CD8-positive, alpha-beta T cell (primary cell): ENCODE measurements at places on chromosomes 11 and 22.

GRCh38 chr11:62456630-62457029, 37.8 kb downstream of the SCGB1A1 start:
- DNase-seq, result no peak

DNA sequence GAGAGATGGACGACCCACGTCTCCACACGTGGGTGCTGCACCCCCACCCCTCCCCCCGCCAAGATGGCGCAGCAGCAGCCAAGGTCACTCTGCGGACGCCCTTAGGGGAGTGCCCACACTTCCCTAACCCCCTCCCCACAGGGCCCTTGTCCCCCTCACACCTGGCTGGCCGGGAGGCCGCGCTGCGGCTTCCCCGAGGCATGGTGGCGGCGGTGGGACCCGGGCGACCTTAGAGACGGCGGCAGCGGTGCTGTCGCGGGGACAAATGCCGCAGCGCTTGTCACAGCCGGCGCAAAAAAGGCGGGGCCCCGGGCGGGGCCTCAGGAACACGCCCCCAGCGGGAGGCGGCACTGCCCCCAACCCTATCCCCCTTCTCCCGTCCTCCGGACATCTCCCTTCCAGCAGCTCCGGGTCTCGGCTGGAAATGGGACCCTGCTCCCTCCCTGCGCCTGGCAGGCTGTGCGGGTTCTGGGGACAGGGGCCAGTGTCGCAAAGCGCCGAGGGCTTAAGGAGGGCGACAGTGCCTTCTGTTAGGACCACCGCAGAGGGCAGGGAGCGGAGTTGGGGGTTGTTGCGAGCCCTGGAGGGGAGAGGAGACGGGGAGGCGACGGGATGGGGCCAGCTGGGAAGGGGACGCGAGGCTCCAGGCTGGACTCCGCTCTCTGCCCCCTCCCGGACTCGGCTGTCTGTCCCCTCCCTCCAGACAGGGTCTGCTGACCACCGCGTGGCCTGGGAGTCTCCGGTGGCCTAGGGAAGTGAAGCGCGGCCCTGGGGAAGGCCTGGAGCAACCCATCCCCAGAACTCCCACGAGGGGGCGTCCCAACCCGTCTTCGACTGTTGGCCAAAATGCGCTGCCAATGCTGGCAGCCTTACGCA, at the start of gene CHCHD10:
TSS of gene CHCHD10 (minus strand) at position 300 of the 876 bp plus-strand sequence. CDS start at position 202, 98 bp downstream.
- peak; percentile 68 for DNase-seq

DNA sequence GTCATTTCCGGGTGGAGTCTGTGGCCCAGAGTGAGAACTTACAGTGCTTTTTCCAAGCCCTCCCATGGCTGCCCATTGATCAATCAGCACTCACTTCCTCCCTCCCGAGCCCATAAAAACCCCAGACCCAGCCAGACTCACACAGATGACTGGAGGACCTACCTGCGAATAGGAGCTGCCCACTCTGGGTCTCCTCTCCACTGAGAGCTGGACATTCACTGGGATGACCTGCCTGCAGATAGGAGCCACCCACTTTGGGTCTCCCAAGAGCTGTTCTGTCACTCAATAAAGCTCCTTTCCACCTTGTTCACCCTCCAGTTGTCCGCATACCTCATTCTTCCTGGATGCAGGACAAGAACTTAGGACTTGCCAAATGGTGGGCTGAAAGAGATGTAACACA, 56.0 kb upstream of the B3GNT6 start:
- DNase-seq, result no peak

GRCh38 chr11:114354076-114354475, 46.2 kb downstream of the C11orf71 start:
- DNase-seq, result no peak

GRCh38 chr22:42758931-42759629, 38.4 kb upstream of the A4GALT start:
- no peak for DNase-seq

- DNase-seq, result no peak
These were observed 108.9 kb upstream of the NCAM1 start for GRCh38 chr11:112852143-112852866.

- no peak for DNase-seq
These were observed 51.9 kb upstream of the MN1 start for GRCh38 chr22:27853424-27853823.

DNA sequence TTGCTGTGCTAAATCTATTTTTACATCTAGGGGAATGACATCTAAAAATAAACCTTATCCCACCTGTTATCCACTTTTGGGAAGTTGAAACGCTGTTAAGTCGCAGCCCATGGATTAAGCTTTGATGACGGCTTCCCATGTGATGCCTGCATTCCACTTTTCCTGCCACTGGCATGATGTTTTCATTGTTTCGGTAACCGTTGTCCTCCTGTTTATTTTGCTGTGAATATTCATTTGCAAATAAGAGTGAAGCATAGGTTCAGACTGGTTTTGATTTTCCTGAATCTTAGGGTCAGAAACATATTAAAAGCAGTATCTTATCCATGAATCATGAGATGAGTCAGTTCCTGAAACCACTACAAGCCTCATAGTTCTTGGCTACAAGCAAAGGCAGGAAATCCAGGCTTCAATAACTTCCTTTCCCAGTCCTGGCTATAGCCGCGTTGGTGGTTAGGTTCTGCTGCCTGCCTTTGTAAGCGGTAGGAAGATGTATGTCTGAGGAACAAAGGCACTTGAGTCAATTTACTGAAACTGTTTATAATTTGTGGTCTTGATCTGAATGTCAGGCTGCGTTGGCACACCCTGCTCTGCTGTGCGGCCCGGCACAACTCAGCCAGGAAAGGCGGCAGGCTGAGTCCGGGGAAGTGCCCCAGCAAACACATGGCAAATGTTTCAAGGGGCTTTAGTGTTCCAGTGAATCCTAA, 19.4 kb downstream of the TEAD1 start:
- no peak for DNase-seq

- no peak for DNase-seq
These were observed 123.9 kb downstream of the VPREB1 start for GRCh38 chr22:22368516-22368915.

- no peak for DNase-seq
These were observed 444.2 kb downstream of the CNTN5 start for GRCh38 chr11:99464985-99465384.

GRCh38 chr22:25844601-25845000, 102.6 kb downstream of the MYO18B start:
- DNase-seq, result no peak

DNA sequence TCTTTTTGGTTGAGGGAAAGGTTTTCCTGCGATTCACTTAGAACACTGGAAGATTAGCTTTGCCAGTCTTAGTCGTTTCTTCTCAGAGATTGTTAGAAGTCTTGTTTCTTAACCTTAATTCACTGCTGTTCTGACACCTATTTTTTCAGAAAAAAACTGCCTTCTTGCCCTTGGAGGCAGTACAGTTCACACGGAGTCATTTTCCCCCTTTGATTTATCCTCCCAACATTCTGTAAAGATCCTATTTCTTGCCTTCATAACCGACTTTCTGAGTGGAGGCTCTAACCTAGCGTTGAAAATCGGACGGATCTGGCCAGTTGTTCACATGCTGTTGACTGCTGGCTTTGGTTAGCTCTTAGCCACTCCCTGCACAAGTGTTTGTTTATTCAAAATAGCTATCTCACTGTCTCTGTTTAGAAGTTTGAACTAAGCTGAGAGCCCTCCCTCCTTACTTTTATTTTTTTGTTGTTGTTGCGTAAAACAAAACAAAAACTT, 737 bp downstream of the BCL2L13 start:
- peak; percentile 9 for DNase-seq

- DNase-seq, result no peak
These were observed 17.7 kb downstream of the NAV2 start for GRCh38 chr11:19730373-19730772.

- DNase-seq, result no peak
These were observed 2.4 kb upstream of the ARSA start for GRCh38 chr22:50630376-50630775.

- no peak for DNase-seq
These were observed 423.3 kb upstream of the CCDC90B start for GRCh38 chr11:83709434-83709833.

- DNase-seq, result no peak
These were observed 33.1 kb downstream of the ARAP1 start for GRCh38 chr11:72719144-72719543.

DNA sequence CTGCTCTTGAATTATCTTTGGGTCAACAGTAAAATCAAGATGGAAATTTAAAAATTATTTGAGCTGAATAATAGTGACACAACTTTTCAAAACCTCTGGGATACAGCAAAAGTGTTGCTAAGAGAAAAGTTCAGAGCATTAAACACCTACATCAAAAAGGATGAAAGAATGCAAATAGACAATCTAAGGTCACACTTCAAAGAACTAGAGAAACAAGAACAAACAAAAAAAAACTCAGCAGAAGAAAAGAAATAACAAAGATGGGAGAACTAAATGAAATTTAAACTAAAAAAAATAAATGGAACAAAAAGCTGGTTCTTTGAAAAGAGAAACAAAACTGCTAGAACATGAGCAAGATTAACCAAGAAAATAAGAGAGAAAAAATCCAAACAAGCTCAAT, 15.0 kb upstream of the TMEM45B start:
- no peak for DNase-seq

DNA sequence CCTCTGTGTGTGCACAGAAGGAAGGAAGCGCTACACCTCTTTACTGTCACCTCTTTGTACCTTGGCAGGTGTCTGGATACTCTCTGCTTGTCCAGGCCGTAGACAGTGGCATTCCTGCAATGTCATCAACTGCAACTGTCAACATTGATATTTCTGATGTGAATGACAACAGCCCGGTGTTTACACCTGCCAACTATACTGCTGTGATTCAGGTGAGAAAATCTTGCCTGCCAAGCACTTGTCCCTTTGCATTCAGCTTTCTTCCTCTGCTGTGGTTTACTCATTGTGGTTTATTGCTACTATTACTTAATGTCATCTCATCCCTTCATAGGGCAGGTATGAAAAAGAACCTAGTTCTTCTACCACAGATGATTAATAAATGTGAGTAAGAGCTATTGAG, 131.9 kb upstream of the MTNR1B start:
- DNase-seq, result no peak

DNA sequence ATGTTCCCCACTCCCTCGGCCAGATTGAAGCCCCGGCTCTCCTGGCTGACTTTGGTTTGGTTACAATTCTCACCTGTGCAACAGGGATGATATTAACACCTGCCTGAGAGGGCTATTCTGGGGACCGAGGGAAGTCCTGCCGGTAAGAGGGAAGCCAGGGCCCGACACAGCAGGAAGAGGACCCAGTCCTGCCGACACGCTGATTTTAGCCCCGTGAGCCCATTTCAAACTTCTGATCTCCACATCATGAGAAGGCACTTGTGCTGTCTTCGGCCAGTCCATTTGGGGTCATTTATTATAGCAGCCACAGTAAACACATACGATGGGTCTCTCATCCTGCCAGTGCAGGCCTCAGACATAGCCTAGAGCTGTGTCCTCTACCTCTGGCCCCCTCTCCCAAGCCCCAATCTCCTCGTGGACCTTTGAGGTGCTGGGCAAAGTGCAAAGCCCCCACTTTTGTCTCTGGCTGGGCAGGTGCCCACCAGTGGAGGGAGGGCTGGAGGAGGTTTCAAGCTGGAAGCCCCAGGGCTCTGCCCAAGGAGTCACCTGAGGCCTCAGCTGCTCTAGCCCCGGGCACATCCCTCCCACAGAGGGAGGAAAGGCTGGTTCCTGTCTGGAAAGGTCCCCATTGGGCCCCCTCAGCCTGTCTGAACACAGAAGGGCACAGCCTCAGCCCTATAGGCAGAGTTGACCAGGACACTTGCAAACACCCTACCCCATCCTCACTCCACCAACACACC, 59.1 kb upstream of the FGF3 start:
- no peak for DNase-seq

DNA sequence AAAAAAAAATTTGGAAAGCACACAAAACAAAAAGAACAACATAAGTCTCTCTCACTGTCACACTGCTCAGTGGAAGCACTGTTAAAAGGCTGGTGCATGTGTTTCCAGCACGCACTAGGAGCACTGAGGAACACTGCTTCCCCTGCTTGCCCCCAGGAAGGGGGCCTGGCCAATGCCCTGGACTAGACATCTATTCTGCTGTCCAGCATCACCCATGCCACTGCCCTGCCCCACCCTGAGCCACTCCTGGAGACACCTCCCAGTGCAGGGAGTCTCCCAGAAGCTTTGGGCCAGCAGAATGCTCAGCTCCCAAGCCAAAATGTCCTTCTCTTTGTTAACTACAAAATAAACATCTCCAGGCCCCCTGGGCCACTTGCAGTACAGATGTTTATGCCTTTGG, 49.7 kb upstream of the EMID1 start:
- DNase-seq, result no peak

GRCh38 chr11:76385903-76386302, 4.8 kb downstream of the GVQW3 start:
- no peak for DNase-seq

DNA sequence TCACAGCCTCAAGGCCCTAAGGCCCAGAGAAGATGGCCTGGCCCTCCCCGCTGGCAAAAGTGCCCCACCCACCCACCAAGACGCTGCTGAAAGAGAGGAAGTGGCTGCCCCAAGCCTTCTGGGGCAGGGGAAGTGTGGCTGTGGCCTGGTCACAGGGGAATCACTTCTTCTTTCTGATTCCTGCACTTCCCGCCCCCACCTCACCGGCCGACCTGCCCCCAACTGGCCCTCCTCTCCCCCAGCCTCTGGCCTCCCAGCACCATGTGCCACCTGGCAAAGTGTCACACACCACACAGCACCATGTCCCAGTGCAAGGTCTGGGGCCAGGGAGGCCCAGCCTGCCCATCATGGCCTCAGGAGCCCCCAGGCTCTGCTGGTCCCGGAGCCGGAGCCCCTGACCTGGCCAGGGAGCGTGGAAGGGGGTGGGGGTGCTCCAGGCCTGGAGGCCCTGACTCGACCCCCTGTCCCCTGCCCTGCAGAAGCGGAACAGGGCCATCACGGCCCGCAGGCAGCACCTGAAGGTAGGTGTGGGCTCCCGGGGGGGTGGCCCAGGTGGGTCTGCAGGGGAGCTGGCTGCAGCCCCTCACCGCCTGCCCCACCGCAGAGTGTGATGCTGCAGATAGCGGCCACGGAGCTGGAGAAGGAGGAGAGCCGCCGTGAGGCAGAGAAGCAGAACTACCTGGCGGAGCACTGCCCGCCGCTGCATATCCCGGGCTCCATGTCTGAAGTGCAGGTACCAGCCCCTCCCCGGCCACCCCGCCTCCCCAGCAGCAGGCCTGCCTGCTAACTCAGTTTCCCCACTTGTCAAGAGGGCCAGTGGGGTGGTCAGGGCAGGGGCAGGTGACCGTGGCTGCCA, 1.4 kb downstream of the TNNI2 start:
- no peak for DNase-seq

- no peak for DNase-seq
These were observed 214.2 kb upstream of the ZBED5 start for GRCh38 chr11:11072067-11072466.

GRCh38 chr11:64458997-64459396, 100.0 kb downstream of the RPS6KA4 start:
- DNase-seq, result no peak

GRCh38 chr11:109209572-109209971, 212.4 kb upstream of the C11orf87 start:
- DNase-seq, result no peak
